ENCODE measurements at places on chromosomes 2 and 18. TPM values are rescaled to one million over a fixed set of nuclear protein-coding genes. Genes with fewer than 3 reads are reported as not detected.

DNA sequence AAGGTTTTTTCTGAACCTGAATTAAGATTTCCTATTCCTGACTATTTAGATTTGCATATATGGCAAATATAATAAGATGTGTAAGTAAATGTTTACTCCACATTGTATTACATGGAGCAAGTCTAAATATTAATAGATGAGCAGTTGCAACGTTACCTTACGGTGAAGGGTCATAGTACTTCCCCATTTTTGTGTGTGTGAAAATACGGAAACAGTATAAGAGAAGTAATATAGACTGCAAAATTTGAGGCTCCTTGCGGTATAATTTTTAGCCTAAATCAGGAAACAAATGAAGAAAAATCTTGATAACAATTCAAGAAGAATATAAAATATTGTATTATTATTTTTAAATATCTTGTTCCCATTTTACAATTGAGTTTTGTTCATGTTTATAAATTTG lies 434.2 kb downstream of the GRB14 start:
- H3K4me3 ChIP-seq, result no peak overlapping the region
- H3K4me1 ChIP-seq, result no peaks in the 10 kb centered on the region
- no peaks in the 10 kb centered on the region for H3K27me3 ChIP-seq
- H3K27ac ChIP-seq, result no peak overlapping the region
- no peak for DNase-seq

DNA sequence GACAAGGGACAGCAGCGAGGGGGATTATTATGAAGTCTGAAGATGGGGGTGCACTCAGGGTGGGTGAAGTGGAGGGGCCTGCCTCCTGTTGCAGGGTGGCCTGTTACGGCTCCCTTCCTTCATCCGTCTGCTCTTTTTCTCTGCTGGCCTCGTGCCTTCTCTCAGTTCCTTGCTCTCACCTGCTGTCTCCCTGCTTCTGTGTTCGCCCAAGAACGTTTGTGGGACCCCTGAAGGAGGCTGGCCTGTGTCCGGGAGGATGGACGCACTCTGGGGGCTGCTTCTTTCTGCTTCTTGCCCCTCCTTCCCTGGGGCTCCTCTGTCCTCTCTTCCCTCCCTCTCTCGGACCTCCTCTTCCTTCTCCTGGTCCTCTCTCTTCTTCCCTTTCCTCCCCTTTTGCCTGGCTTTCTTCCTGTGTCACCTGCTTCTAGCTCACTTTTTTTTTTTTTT lies 13.8 kb downstream of the MROH2A start:
- H3K27ac ChIP-seq, result no peak overlapping the region
- no peak overlapping the region for H3K4me3 ChIP-seq
- no peak for DNase-seq
- H3K36me3 ChIP-seq, result no peaks in the 10 kb centered on the region
- H3K4me1 ChIP-seq, result no peaks in the 10 kb centered on the region

GRCh38 chr2:48248251-48248933 lies 281.6 kb upstream of the STON1 start:
- H3K4me1 ChIP-seq, result peaks cover 14% of the 10 kb centered on the region
- H3K4me3 ChIP-seq, result no peak overlapping the region
- no peaks in the 10 kb centered on the region for H3K36me3 ChIP-seq
- no peaks in the 10 kb centered on the region for H3K27me3 ChIP-seq
- peak overlapping the region; percentile 38 for H3K27ac ChIP-seq

GRCh38 chr2:102120701-102121159 lies 21.8 kb upstream of the IL1R1 start:
- H3K4me1 ChIP-seq, result no peaks in the 10 kb centered on the region
- no peak for DNase-seq
- no peak overlapping the region for H3K4me3 ChIP-seq
- H3K27ac ChIP-seq, result no peak overlapping the region
- H3K36me3 ChIP-seq, result peaks cover under 1% of the 10 kb centered on the region
- peaks cover 11% of the 10 kb centered on the region for H3K27me3 ChIP-seq

Gene PCARE
- total RNA-seq, result not detected

Gene FSHR
- not detected for total RNA-seq

DNA sequence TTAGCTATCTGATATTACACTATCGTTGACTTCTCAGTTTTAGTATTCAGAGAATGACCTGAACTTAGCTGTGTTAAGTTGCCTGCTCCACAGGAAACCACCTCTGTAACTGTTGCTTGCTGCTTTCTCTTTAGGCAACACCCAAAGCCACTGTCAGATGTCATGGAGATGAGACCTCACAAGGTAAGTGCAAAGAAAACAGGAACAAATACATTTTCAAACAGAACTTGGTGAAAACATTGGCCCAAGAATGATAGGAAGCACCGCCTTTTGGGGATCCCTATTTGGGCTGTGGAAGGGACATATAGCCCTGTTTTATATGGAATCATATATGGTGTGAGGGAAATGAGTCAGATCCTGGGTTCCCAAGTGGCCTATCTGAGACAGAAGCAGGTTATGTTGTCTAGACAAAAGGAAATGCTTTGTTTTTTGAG lies 143.4 kb downstream of the UBE2E3 start:
- H3K27ac ChIP-seq, result peak overlapping the region; percentile 92

Gene DAPL1
- not detected for total RNA-seq

GRCh38 chr2:219575566-219576504 lies 3.7 kb downstream of the INHA start:
- H3K27me3 ChIP-seq, result peaks cover 28% of the 10 kb centered on the region
- no peak overlapping the region for H3K4me3 ChIP-seq
- no peaks in the 10 kb centered on the region for H3K4me1 ChIP-seq
- H3K27ac ChIP-seq, result no peak overlapping the region
- H3K36me3 ChIP-seq, result no peaks in the 10 kb centered on the region

Gene DCDC2C
- not detected for total RNA-seq

Gene C1QL2
- not detected for total RNA-seq

DNA sequence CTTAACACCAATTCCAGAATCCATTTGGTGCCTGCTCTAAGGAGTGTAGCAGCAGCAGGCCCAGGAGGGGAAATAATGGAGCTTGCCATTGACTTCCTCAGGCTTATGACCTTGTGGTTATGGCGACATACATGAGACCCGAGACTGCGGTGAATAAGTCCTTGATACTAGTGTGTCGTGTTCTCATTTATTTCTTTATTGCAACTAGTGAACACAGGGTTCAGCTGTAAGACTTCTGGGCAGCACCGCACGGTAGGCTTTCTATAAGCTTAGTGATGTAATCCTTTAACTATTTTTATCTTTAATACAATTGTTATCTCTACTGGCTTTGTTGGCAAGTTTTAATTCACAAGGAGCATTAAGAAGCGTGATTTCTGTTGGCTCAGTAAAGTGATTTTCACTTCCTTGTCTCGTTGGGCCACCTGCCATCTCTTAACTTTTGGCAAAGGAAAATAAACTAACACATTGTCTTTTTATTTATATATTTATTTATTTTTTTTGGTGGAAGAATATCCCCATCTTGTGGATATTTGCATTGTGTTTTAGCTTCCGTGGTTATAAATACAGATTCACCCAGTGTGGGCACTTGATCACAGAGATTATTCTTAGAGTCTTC lies 139.8 kb downstream of the LTBP1 start:
- H3K4me3 ChIP-seq, result no peak overlapping the region
- no peaks in the 10 kb centered on the region for H3K36me3 ChIP-seq
- H3K4me1 ChIP-seq, result no peaks in the 10 kb centered on the region
- peaks cover 5% of the 10 kb centered on the region for H3K27me3 ChIP-seq

- H3K27me3 ChIP-seq, result peaks cover 23% of the 10 kb centered on the region
- H3K4me3 ChIP-seq, result no peak overlapping the region
- no peaks in the 10 kb centered on the region for H3K36me3 ChIP-seq
- no peak for DNase-seq
Observed at GRCh38 chr2:198232281-198232680, 427.9 kb downstream of the PLCL1 start.

Gene KIF1A
- total RNA-seq, result 4.6 TPM

DNA sequence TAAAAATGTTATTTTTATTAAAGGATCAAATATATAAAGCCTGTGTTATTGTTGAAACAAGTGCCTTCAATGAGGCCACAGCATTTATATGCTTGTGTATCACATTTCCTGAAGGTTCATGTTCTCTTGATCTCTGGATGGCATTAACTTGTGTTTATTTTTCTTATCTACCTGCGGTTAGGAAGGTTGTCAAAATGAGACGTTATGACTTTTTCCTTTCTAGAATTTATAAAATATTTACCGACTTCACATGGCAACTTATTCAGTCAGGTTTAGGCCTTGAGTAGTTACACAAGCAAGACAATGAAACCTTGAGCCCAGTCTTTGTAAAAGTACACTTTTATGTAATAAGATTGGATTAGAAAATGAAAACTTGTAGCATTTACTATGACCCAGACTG lies 196.4 kb upstream of the ACVR2A start:
- no peaks in the 10 kb centered on the region for H3K36me3 ChIP-seq
- H3K27ac ChIP-seq, result no peak overlapping the region
- H3K27me3 ChIP-seq, result peaks cover 3% of the 10 kb centered on the region
- no peak for DNase-seq
- no peaks in the 10 kb centered on the region for H3K4me1 ChIP-seq

Gene KCNE4
- total RNA-seq, result not detected

- no peak overlapping the region for H3K27ac ChIP-seq
- H3K36me3 ChIP-seq, result peaks cover 25% of the 10 kb centered on the region
- peaks cover 7% of the 10 kb centered on the region for H3K4me1 ChIP-seq
- no peaks in the 10 kb centered on the region for H3K27me3 ChIP-seq
- H3K4me3 ChIP-seq, result no peak overlapping the region
Observed at GRCh38 chr18:46866523-46866922, 50.8 kb downstream of the PIAS2 start.

DNA sequence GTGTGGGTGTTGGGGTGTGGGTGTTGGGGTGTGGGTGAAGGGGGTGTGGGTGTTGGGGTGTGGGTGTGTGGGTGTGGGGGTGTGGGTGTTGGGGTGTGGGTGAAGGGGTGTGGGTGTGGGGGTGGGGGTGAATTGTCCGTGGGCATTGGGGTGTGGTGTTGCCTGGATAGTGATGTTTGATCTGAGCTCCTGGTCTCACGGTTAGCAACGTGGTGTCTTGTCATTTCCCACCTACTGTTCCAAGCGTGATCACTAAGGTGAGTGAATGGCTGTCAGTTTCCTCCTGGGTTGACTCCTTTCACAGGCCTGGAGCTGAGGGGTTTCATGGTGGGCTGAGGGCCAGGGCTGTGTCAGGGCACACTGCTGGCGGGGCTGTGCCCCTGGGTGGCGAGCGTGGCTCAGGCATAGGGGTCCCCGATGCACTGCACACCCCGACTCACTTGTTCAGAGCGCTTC lies 27.2 kb downstream of the RTP5 start:
- H3K4me1 ChIP-seq, result no peaks in the 10 kb centered on the region
- peaks cover 1% of the 10 kb centered on the region for H3K36me3 ChIP-seq
- no peak overlapping the region for H3K27ac ChIP-seq
- H3K4me3 ChIP-seq, result no peak overlapping the region
- no peak for DNase-seq

Gene ANKRD53
- total RNA-seq, result not detected

DNA sequence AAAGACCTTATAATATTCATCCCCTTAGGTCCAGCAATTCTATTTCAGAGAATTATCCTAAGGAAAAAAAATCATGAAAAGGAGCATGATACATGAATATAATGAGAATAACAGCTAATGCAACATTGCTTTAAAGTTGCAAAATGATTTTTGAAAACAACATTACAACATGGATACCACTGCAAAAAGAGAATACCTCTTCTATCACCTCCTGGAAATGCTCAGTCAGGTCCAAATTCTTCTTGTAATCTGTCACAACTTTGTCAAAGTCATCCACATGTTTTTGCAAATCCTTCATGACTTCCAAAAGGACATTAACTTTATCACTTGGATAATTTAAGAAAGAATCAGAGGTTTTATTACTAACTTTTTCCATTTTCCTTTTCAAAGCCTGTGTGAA lies 47.9 kb upstream of the TTN start:
- no peaks in the 10 kb centered on the region for H3K36me3 ChIP-seq
- peaks cover 2% of the 10 kb centered on the region for H3K27me3 ChIP-seq
- H3K4me3 ChIP-seq, result no peak overlapping the region
- DNase-seq, result no peak
- no peaks in the 10 kb centered on the region for H3K4me1 ChIP-seq

Gene ZNF396
- total RNA-seq, result 0.70 TPM

DNA sequence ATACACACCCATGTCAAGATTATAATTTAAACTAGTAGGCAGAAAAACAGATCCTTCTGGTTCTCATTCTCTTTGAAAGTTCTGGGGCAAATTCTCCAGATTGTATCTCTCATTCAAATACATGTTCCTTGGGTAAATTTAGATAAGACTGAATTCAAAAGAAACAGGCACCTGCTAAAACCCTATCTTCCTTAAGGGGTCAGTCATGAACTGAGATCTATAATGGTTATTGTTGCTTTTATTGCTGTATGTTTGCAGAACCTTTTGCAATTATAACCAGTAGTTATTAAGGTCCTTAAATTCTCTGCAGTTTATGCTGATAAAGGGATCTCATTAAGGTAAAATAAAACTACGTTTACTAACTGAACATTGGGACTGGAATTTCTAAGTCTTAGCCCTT lies 83.5 kb downstream of the MYO5B start:
- H3K27ac ChIP-seq, result no peak overlapping the region
- H3K36me3 ChIP-seq, result no peaks in the 10 kb centered on the region
- H3K4me3 ChIP-seq, result no peak overlapping the region
- H3K4me1 ChIP-seq, result no peaks in the 10 kb centered on the region
- no peak for DNase-seq
- peaks cover 29% of the 10 kb centered on the region for H3K27me3 ChIP-seq

Gene RELCH
- 33.3 TPM for total RNA-seq

Gene SLC11A1
- total RNA-seq, result 0.18 TPM

DNA sequence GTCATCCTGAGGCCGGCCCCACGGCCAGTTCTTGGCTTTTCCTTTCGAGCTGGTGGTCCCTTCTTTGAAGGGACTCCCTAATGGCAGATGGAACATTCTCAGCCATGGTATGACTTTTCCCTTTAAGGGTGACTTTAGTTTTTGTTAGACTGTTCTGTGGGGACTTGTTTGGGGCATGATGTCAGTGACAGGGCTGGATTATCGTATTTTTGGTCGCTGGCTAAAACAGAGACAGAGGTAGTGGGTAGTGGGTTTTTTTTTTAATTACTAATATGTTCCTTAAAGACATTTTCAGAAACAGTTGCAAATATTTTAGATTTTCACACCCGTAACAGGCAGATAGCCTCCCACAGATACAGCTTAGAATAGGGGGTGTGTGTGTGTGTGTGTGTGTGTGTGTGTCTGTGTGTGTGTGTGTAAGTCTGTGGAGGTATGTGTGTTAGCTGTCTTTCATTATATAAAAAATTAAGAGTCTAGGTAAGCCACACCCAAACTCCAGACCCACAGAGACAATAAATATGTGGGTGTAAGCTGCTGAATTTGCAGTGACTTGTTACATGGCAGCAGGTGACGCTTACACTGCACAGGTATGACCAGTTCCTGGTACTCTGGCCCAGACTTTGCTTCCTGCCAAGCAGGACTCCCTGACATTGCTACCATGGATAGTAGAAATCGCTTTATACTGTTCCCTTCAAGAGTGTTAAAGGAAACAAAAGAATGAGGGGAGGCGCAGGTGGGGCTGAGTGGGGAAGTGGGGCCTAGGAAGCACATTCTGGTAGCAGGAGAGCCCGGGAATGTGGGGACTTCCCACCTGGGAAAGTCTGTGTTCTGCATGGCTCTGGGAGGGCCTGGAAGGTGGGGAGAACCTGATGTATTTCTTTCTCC lies 20.9 kb downstream of the NCK2 start:
- peaks cover 28% of the 10 kb centered on the region for H3K36me3 ChIP-seq
- H3K4me3 ChIP-seq, result no peak overlapping the region
- peaks cover 66% of the 10 kb centered on the region for H3K4me1 ChIP-seq

All from activated CD8-positive, alpha-beta memory T cell treated with anti-CD3 and anti-CD28 coated beads, Interleukin-2, amount 10 ng/mL, durations not matched to agents 7 days and 5 days (primary cell).